Mesangial cell (primary cell): ENCODE measurements at places on chromosomes 3 and 15. TPM values are rescaled to one million over a fixed set of nuclear protein-coding genes. Genes with fewer than 3 reads are reported as not detected.

The GP9 gene
- total RNA-seq, result not detected in 2 replicates

The LCMT2 gene
- 4.4 and 5.2 TPM in 2 replicates for total RNA-seq

The NME9 gene
- 1.1 TPM in 1 of 2 replicates, not detected in the other for total RNA-seq

The CCR9 gene
- under 0.01 TPM in 1 of 2 replicates, not detected in the other for total RNA-seq

The PLAAT1 gene
- 2.2 and 2.4 TPM in 2 replicates for total RNA-seq

The KNG1 gene
- not detected in 2 replicates for total RNA-seq

The DUOX2 gene
- total RNA-seq, result not detected in 2 replicates

The ANKRD63 gene
- total RNA-seq, result not detected in 2 replicates

The ADAMTS17 gene
- total RNA-seq, result 0.13 and 0.98 TPM in 2 replicates

The GBE1 gene
- total RNA-seq, result 20.7 and 23.5 TPM in 2 replicates

The GRM2 gene
- total RNA-seq, result 0.16 TPM in 1 of 2 replicates, not detected in the other

The SLCO2A1 gene
- total RNA-seq, result 0.33 and 2.4 TPM in 2 replicates

The PLA2G4E gene
- not detected in 2 replicates for total RNA-seq

The CHRD gene
- under 0.01 and 0.13 TPM in 2 replicates for total RNA-seq

The ESYT3 gene
- total RNA-seq, result 1.5 and 1.6 TPM in 2 replicates

The DPPA4 gene
- 0.25 TPM in 1 of 2 replicates, not detected in the other for total RNA-seq

The HCLS1 gene
- 0.49 and 0.51 TPM in 2 replicates for total RNA-seq

The FHIT gene
- total RNA-seq, result 2.0 and 10.4 TPM in 2 replicates

The MFGE8 gene
- 177 and 339 TPM in 2 replicates for total RNA-seq

The SERINC4 gene
- total RNA-seq, result not detected in 2 replicates

The PHLDB2 gene
- total RNA-seq, result 33.7 and 44.0 TPM in 2 replicates

The DAPK2 gene
- 0.16 and 0.38 TPM in 2 replicates for total RNA-seq

The MKRN2OS gene
- 1.3 TPM in 1 of 2 replicates, not detected in the other for total RNA-seq

The SAMMSON gene
- total RNA-seq, result not detected in 2 replicates

The STRIT1 gene
- total RNA-seq, result not detected in 2 replicates

The SLC51B gene
- total RNA-seq, result not detected in 2 replicates

The SNTN gene
- total RNA-seq, result not detected in 2 replicates

The LRTM1 gene
- total RNA-seq, result not detected in 2 replicates

The CRYGS gene
- total RNA-seq, result 0.25 and 0.98 TPM in 2 replicates
